ENCODE measurements at places on chromosomes 12 and 14.

GRCh38 chr12:6380141-6381121, 3.5 kb upstream of the LTBR start:
- no peak for DNase-seq

GRCh38 chr14:22629361-22629760, 14.8 kb downstream of the OR6J1 start:
- DNase-seq, result no peak

DNA sequence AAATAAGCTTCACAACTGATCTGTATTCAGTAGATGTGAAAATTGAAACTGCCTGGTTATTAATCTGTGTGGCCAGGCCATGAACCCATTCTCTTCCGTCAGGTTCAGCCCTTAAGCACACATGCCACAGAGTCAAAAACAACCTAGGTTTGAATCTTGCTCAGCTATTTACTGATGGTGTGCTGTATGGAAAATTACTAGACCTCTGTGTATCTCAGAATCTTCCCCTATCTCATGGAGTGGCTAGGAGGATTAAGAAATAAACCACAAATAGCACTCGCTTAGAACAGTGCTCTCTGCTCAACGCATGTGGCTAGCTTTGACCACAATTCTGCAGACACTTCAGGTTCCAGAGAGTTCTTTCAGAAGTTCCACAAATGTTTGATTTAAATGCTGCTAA, 240.7 kb upstream of the PLEKHG7 start:
- no peak for DNase-seq

DNA sequence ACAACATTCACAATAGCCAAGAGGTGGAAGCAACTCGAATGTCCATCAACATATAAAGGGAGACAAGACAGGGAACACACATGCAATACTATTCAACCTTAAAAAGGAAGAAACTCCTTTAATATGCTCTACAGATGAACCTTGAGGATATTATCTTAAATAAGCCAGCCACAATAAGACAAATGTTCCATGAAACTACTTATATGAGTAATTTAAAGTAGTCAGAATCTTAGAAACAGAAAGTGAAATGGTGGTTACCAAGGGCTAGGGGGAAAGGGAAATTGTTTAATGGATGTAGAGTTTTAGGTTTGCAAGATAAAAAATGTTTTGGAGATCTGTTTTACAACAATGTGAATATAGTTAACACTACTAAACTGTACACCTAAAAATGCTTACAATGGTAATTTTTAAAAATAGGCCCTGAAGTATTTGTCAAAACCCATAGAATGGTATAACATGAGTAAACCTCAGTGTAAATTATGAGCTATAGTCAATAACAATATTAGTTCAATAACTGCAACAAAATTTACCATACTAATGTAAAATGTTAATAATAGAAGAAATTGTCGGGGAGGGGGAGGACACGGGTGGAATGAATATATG, 71.1 kb downstream of the EGLN3 start:
- no peak for DNase-seq

DNA sequence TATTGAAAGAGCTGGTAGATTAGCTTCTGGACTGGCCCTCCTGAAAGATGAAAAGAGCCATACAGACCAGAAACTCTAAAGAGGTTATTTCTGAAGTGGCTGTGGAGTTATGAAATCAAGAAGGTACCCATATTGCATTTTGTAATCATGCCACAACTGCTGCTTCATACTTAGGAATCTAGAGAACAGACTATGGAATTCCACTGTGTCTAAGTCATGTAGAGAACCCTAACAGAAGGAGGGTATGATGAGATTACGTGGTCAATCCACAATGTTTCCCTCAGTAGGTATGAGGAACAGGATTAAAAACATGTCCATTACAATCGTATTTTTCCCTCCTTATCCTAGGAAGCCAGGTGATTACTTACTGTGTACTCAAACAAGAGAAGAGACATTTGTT, 708.8 kb downstream of the RERGL start:
- no peak for DNase-seq

- DNase-seq, result no peak
These were observed 13.4 kb downstream of the DDX51 start for GRCh38 chr12:132130690-132131089.

All from NCI-H460 (cell line).